ENCODE measurements at places on chromosomes 12 and 14.

DNA sequence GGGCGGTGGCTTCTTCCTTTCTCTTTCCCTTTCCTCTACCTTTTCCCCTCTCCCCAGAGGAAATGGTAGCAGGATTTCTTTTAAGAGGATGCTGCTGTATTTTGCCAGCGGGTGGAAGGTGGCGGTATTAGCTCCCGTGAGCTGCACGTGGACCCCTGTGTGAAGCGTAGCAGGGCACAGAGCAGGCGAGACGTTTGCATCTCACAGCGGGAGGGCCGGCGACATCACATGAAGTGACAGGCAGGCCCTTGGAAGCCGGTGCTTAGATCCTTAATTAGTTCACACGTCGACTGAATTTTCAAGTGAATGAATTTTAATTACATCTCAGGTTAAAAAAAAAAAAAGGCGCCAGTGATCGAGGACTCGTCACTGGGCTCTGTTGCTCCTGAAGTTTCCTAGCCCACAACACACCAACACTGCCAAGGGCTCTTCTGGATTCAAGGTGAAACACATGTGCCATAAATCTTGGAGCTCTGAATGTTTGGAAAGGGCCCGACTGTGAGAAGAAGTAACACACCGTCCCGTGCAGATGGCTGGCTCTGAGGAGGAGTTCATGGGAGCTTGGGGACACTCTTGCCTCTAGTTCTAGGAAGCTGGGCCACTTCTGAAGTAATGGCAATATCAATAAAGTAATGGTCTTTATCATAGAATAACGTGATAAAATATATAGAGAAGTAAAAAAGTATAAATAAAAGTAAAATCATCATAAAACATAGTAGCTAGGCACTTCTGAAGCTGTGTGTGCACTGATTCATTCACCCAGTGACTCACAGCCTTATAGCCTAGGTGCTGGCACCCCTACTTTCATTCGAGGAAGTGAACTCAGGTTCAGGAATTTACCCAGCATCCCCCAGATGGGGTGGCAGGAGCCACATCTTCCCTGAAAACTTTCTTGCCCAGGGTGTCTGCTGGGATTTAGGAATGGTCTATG lies 75.3 kb downstream of the AACS start:
- DNase-seq: peak; percentile 46

- DNase-seq: no peak
These were observed 510 bp upstream of the TTC8 start for GRCh38 chr14:88823968-88824313.

GRCh38 chr14:80100681-80101080 lies 110.6 kb downstream of the DIO2 start:
- DNase-seq: no peak

DNA sequence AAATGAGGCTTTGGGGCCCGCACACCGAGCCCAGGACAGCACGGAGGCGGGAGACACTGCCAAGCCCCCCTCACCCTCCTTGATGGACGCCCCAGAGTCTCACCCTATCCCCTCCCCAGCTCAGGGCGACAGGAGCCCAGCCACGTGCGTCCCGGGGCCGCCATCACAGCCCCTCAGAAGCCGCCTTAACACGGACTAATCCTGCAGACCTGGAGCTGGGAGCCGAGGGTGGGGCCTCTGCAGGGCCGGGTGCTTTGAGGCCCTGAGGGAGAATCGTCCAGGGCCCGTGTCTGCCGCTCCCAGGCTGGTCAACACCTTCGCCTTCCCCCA lies 79.7 kb upstream of the FBRSL1 start:
- DNase-seq: no peak

GRCh38 chr12:29455087-29455486 lies 42.4 kb downstream of the OVCH1 start:
- no peak for DNase-seq

DNA sequence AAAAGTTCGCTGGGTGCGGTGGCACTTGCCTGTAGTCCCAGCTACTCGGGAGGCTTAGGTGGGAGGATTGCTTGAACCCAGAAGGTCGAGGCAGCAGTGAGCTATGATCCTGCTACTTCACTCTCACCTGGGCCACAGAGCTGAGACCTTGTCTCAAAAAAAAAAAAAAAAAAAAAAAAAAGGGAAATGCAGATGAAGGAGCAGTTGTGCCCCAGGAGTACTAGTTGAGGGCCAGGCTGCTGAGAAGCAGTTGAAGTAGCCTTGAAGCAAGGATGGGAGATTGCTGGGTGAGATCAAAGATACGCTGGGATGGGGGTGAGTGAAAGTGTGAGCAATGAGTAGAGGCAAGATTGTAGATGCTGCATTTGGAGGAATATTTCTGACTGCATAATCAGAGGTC lies 93.4 kb upstream of the DNM1L start:
- DNase-seq: no peak

DNA sequence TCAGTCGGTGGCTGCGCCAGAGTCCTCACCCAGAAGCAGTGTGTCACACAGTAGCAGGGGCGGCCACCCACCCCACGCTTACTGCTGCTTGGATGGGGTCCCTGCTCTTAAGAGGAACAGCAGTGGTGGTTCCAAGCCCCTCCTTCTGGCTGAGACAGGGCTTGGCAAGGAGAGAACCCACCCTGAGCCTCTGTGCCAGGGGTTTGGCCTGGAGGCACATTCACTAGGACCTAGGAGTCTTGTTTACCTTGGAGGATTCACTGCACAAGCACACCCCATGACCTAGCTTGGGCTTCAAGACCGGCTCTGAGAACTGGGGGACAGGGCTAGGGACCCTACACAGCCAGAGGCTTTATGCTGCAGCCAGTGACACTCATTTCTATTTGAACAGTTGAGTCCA lies 78.6 kb downstream of the NT5DC3 start:
- DNase-seq: no peak

GRCh38 chr14:78608998-78609787 lies 439.0 kb downstream of the NRXN3 start:
- no peak for DNase-seq

DNA sequence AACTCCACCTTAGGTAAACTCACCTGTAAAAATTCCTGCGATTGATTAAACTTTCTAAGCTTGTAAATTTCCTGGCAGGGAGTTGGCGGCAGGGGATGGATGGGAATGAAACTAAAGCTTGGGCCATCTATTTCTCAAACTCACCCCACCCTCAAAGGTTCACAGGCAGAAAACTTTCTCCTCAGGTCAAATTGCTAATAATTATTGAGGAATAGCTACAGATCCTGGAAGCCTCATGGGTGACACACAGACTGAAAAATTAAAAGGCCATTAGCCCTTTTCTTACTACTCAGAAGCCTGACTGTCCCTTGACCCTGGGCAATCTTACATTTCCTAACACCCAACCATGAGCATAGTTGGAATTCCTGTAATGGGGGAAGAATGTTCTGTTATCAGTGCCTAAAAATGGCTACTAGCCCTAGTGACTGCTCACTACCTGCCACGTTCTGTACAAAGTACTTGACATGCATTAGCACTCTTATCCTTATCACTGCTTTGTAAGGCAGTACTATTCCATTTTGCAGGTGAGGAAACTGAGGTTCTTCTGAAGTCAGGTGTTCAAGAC lies 12.4 kb upstream of the SYNDIG1L start:
- no peak for DNase-seq

Measured in AG04449 (cell line).